ENCODE measurements at places on chromosomes 2 and 18. TPM values are rescaled to one million over a fixed set of nuclear protein-coding genes. Genes with fewer than 3 reads are reported as not detected.

- DNase-seq: peak; percentile 10
These were observed 57.3 kb upstream of the SULT1C3 start for GRCh38 chr2:108182489-108182888.

DNA sequence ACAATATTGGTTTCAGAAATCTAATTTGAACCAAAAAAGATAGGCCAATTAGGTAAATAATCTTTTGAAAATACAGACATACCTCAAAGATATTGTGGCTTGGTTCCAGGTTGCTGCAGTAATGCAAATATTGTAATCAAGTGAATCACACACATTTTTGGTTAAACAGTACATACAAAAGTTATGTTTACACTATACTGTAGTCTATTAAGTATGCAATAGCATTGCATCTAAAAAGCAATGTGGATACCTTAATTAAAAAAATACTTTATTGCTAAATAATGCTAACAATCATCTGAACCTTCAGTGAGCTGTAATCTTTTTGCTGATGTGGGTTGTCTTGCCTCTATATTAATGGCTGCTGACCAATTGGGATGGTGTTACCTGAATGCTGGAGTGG, 67.3 kb downstream of the KYNU start:
- DNase-seq: no peak

The KCNS3 gene
- 0.17 TPM for total RNA-seq

DNA sequence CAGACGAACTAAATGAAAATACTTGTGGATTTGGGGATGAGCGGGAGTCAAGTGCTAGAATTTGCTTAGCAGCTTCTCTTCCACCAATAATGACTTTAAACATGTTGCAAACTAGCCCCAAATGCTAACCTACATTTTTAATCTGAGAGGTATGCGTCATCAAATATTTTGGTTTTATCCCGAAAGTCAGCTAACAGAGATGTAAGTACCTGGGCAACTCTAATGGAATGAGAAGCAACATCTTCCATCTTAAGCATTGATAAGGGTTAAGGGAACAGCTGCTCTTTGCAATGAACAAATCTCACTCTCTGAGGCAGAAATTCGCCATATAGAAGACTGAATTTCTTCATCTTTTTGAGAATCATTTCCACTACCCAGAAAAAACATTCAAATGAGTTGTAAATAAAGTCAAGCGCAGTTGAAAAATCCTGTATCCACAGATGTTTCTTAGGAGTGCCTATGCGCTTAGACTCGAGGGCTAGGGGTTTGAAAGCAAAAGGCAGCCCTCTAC, 926 bp upstream of the YPEL5 start:
- DNase-seq: no peak

DNA sequence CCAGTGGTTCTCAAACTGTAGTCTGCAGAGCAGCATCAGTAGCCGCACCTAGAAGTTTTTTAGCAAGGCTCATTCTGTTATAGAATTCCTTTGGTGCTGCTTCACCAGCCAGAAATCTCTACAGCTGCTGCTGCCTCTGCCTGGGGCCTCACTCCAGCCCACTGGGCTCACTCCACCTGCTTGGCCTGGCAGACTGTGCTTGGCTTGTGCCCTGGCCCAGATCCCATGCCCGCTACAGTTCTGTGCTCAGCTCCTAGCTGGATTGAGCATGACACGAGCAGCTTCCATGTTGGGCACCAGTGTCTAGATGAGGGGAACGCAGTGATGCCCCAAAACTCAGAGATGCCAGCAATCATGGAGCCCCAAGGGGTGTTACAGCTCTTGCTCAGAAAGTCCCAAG, 22.6 kb downstream of the MAPK4 start:
- DNase-seq: no peak

The SLC5A7 gene
- total RNA-seq: not detected

DNA sequence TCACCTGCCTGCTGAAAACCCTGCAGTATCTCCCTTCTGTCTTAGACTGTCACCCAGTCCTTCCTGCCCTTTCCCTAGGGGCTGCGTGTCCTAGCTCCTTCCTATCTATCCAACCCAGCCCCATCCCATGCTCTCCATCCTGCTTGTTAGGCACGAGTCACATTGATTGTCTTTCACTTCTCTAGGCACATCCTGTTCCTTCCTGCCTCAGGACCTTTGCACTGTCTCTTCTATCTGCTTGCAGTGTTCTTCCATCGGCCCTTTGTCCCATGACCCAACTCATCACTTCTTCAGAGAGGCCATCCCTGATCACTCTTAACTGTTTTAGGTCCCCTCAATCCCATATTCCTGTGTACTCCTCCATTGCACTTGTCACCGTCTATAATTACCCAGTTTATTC, 50.4 kb downstream of the MERTK start:
- DNase-seq: no peak

The TUBA4B gene
- total RNA-seq: not detected

The C2orf78 gene
- not detected for total RNA-seq

The SLC9A4 gene
- 0.10 TPM for total RNA-seq

The NT5DC4 gene
- not detected for total RNA-seq

- DNase-seq: no peak
These were observed 109.1 kb upstream of the ID2 start for GRCh38 chr2:8572712-8573233.

DNA sequence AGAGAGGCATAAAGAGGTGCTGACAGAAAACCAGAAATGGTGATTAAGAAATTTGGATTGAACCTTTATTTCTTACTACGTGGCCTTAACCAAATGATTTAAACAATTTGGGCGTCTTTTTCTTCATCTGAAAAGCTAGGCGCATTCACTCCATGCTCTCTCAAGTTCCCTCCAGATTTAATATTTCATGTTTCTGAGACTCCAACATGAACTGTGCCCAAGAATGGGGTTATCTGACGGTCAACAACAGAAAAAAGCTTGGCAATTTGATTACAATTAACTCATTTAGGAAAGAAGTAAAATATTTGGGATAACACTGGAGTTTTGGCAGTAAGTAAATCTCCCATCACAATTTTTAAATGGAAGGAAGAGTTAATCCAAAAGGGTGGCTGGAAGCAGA, 345.4 kb downstream of the ARHGAP15 start:
- no peak for DNase-seq

The CNDP1 gene
- not detected for total RNA-seq

DNA sequence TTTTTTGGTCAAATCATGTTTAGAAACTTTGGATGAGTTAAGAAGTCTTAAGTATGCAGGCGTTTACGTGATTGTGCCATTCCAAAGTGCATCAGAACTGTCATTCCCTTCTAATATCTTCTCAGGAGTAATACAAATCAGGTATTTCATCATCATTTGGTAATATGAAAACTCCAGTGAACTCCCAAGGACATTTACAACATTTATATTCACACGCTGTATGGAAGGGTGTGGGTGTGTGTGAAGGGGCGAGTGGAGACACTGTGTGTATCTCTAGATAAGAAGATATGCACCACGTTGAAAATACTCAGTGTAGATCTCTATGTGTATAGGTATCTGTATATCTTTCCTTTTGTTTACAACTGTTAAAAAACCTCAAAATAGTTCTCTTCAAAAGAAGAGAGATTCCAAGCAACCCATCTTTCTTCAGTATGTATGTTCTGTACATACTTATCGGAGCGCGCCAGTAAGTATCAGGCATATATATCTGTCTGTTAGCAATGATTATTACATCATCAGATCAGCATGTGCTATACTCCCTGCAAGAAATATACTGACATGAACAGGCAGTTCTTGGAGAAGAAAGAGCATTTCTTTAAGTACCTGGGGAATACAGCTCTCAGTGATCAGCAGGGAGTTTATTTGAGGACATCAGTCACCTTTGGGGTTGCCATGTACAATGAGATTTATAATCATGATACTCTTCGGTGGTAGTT, 29.3 kb downstream of the COX7A2L start:
- DNase-seq: no peak

The STPG4 gene
- total RNA-seq: not detected

DNA sequence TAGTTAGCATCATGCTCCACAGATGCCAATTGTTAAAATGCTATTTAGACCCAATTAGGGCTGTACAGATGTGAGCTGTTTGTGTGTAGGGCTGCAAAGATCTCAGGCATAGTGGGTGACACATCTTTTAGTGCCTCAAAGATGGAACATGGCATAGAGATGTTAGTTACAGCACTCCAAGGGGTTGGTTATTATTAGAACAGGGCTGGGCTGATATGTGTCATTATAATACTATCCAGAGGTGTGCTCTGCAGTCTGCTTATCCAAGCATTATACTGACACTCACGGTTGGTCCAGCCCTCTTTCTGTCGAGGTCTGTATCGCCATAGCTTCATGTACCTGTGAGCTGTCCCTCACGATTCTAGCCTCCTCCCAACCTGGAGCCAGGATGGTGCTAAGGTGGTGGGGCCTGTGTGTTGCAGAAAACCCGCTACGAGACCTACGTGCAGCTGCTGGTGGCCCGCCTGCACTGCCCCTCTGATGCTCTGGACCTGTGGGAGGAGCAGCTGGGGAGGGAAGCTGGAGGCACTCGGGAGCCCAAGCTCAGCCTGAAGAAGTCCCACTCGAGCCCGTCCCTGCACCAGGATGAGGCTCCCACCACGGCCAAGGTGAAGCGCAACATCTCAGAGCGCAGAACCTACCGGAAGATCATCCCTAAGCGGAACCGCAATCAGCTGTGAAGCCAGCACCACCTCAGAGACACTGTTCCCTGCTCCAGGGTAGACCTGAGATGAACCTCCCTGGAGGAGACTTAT, 27.1 kb downstream of the PSD4 start:
- DNase-seq: no peak

- no peak for DNase-seq
These were observed 9.6 kb upstream of the AQP4 start for GRCh38 chr18:26875040-26875654.

The SPP2 gene
- not detected for total RNA-seq

DNA sequence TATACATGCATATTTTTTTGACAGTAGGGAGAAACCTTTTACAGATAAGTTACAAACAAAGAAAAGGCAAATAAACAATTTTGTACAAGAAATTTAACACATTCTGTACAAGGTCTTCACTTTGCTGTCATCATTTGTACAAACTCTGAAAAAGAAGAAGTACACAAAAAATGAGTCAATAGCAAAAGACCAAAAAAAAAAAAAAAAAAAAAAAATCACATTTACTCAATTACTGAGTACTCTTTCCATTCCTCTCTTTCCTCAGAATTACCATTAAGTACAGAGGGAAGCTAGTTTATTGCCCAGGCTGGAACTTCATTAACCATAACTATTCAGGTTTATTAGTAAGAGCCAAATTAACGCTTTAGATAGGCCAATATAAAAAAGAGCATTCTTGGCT, 5.6 kb upstream of the STPG4 start:
- DNase-seq: no peak

DNA sequence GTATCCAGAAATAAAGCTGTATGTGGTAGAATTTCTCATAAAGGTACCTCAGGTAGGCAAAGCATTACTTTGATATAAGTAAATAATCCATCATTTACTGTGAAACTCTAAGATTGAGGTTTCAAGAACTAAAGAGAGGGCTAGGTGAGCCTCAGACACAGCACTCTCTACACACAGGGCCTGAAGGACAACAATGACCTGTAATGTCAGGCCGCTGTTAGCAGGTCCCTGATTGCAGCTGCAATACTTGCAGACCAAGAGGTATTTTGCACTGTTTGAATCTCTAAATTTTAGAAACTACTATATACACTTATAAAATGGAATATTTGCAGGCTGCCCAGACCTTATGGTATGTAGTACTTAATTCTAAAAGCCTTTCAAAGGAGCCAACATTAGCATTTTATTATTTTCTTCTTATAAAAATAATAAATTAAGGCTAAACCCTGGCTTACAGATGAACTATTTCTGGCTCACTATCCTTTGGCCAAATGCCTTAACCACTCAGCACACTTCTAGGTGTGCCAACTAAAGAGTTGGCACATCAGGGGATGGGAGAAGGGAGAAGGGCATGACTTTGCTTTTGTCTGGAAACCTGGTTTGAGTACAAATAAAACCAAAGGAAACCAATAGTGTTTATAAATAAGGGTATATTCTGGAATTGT, 66.7 kb upstream of the SLC39A10 start:
- DNase-seq: no peak

DNA sequence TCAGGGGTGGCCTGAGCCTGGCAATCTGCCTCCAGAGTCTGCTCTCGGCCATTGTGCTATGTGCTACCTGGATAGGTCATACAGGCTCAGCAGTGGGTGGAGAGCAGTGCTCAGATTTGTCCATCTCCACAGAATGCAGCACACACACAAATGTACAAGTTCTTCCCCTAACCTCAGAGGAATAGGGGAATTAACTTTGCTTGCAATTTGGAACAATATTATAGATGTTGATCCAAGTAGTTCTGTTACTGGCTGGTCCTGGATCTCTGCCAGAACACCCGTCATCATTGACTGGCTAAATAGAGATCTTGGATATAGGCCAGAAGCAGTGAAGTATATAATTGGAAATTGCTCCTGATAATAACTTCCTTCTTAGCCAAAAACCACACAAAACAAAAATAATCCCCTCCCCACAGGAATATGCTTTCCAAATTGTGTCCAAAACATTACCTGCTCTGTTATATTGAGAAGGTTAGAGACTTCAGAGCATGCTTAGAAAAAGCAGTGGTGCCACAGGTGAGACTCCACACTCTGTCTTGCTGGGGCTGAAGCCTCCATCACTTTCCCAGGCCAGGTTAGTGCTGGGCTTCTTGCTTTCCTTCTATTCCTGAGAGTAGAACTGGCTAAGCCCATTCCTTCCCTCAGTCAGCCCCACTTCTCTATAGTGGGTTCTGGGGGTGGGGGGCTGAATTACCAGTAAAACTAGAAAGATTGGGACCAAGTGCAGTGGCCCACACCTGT, 38.8 kb downstream of the NCAPH start:
- no peak for DNase-seq

All from activated CD4-positive, alpha-beta memory T cell treated with anti-CD3 and anti-CD28 coated beads for 36 hours (primary cell).